Esophagus mucosa (tissue), 1 donor: ENCODE measurements at places on chromosomes 12 and 14. TPM values are rescaled to one million over a fixed set of nuclear protein-coding genes. Genes with fewer than 3 reads are reported as not detected.

Gene KRT80
- total RNA-seq, result 17.9 TPM

Gene GLIPR1L1
- not detected for total RNA-seq

Gene ESRRB
- total RNA-seq, result 0.12 TPM

Gene RNU6-8
- not detected for total RNA-seq

Gene SYCP3
- 0.12 TPM for total RNA-seq

Gene NUAK1
- total RNA-seq, result 1.7 TPM

Gene PCNX1
- total RNA-seq, result 22.9 TPM

Gene CCDC38
- not detected for total RNA-seq

Gene MMP17
- total RNA-seq, result 2.2 TPM

Gene EPS8
- 7.7 TPM for total RNA-seq

Gene PAPLN
- total RNA-seq, result 5.1 TPM

Gene GYS2
- 0.68 TPM for total RNA-seq

Gene SCNN1A
- 142 TPM for total RNA-seq

Gene COX8C
- total RNA-seq, result not detected

Gene RNASE7
- total RNA-seq, result 2.7 TPM

Gene MYH6
- not detected for total RNA-seq

Gene MIA2
- 45.1 TPM for total RNA-seq

Gene RBP5
- 0.76 TPM for total RNA-seq

Gene GUCY2C
- total RNA-seq, result 0.20 TPM

Gene ANO4
- total RNA-seq, result not detected
